ENCODE measurements at places on chromosomes 11 and 22. TPM values are rescaled to one million over a fixed set of nuclear protein-coding genes. Genes with fewer than 3 reads are reported as not detected.

GRCh38 chr11:42770444-42771065, 541.2 kb upstream of the API5 start:
- no peak for DNase-seq

DNA sequence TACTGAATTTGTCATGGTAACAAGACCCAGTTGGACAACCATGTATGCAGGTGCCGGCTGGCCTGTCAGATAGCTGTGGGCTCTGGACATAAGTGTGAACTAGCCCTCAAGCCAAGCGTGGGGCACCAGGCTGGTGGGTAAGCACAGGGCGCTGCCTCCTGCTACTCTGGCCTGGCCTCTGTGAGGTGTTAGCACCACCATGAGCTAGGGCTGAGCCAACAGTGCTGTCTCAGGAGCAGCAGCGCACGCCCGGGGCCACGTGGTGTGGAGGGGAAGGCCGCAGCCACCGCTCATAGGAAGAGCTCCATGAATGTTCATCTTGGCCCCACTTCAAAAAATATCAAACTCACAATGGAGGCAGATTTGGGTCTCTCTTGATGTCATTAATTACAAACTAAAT, 35.3 kb upstream of the GNB1L start:
- DNase-seq: no peak

GRCh38 chr11:8962841-8963240, 1.4 kb downstream of the TMEM9B start:
- no peak for DNase-seq

DNA sequence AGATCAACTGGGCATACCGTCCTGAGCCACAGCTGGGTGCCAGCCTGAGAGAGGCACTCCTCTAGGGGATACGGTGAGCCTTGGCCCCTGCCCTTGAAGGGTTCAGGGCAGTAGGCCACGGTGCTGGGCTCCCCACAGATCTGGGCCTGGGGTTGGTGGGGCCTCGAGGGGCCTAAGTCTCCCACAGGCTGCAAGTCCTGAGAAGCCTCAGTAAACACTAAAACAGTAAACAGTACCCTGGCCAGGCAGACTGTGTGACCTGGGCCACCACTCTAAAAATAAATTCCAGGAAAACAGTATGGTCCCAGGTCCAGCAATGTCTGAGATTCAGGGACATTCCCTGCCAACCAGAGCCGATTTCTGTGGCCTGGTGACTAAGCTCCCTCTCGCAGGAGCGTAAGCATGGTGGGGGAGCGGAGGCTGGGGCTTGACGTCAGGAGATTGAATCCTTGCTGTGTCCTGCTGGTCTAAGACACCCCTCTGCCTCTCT, 2.3 kb upstream of the RHOD start:
- no peak for DNase-seq

DNA sequence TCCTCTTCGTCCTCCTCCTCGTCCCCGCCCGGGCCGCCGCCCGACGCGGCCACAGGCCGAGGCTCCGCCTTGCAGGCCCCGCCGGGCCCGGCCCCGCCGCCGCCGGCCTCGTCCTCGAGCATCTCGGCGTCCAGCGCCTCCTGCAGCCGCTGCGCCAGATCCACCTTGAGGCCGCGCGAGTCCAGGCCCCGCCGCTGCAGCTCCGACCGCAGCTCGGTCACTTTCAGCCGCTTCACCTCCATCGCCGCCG, 417 bp downstream of the HNRNPUL2 start:
- no peak for DNase-seq

DNA sequence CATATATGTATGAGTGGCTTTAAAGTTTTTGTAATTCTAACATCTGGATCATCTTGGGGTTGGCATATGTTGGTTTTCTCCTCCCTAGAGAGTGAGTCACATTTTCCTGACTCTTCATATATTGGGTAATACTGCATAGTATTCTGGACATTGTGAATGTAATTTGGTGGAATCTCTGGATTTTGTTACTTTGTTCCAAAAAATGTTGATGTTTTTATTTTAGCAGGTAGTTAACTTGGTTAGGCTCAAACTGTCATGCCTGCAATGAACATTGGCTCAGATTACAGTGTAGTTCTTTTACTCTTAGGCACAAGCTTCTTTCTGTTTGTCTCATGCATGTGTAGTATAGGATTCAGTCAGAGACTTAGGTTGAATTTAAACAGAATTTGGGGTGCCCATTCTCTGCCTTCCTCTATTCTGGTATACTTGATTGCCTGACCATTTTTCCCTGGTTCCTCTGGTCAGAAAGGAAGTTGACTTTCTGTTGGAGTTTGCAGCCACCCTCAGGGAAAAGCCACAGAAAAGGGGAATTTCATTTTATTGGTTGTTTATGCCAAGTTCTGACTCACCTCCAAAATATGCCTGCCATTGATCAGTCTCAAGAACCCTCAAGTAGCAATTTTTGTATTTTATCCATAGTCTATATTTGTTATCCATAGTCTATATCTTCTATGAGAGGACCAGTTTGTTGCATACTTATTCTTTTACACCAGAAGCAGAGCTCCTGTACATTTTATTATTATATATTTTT, 151.7 kb downstream of the UVRAG start:
- no peak for DNase-seq

GRCh38 chr22:31099841-31100761, 7.3 kb downstream of the SELENOM start:
- DNase-seq: no peak

GRCh38 chr11:20000351-20001134, 159.7 kb downstream of the DBX1 start:
- no peak for DNase-seq

DNA sequence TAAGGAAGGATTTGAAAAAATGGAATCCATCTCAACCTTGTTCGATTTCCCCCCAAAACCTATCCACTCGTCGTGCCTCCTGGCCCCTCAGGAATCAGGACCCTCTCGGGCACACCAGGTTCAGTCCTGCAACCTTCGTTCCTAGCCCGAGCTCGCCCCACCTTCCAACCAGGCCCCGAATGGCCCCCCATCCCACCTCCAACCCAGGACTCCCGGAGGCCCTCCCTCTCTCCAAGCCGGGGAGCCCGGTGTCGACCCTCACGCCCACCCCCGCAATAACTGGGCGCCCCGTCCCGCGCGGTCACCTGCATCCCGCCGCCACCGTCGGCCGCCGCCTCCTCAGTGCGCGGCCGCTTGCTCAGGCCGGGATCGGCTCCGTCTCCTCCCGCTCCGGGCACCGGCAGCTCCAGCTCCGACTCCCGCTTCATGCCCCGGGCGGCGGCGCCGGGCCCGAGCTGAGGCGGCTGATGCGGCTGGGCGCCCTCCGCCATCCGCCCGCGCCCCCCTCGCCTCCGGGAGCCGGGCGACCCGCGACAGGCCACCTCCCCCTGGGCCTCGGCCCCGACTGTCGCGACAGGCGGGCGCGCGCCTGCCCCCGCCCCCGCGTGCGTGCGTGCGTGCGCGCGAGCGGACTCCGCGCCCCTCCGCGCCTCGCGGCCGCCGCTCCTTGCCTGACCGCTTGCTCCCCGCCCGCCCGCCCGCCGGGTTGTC, 534 bp downstream of the RBFOX2 start:
- DNase-seq: no peak

DNA sequence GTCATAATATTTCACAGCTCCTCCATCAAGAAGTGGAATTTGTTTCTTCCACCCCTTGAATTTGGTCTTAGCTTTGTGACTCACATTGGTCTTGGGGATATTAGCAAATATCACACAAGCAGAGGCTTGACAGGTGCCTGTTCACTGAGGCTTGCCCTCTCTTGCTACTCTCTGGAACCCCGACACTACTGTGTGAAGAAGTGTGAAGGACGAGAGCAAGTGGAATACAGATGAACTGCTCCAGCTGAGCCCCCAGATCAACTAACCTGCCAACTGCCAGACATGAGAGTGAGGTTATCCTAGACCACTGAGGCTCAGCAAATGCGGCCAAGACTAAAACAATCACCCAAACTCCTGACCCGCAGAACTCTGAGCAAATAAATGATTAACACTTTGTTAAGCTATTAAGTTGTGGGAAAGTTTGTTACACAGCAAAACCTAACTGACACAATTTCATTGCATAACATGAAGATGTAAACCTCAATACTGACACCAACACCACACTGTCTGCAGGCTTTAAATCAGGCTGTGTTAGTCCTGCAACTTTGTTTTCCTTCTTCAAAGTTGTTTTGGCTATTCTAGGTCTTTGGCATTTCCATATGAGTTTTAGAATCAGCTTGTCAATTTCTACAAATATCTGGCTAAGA, 142.5 kb downstream of the APOL5 start:
- no peak for DNase-seq

DNA sequence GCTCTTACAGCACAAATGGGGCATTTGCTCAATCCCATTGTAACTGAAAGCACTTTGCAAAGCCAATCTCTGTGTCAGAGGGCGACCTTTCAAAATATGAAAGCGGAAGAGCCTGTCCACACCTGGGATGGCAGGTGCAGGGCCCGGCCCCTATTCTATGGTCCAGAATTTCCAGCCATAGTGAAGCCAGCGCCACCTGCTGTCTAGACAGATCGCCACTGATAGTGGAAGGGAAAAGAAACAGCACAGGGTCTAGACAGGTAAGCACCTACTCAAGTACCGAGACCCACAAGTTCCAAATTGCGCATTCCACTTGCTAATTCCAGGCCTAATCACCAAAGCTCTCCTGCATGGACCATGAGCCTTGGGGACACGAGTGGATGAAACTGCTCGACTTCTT, 141.4 kb downstream of the NTM start:
- DNase-seq: peak; percentile 52

- no peak for DNase-seq
Observed at GRCh38 chr11:46913484-46913883, 4.9 kb downstream of the LRP4 start.

DNA sequence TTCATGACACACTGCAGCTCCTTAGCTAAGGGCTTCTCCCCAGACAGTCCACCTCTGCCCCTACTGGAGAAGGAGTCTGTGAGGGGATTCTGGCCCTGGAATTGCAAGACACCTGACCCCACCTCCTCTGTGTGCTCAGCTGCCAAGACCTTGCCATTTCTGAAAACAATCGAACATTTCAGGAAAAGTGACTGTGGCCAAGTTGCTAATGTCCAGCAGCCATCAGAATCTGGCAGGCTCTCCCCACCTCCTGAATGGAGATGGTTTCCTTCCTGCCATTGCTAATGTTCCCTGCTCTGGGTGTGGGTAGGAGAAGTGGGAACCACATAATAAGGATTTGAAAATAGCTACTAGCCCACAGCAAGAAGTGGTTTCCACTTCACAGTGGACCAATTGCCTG, 127.2 kb upstream of the ALX4 start:
- DNase-seq: no peak

- no peak for DNase-seq
Observed at GRCh38 chr11:38143852-38144251, 1545.8 kb upstream of the RAG2 start.

DNA sequence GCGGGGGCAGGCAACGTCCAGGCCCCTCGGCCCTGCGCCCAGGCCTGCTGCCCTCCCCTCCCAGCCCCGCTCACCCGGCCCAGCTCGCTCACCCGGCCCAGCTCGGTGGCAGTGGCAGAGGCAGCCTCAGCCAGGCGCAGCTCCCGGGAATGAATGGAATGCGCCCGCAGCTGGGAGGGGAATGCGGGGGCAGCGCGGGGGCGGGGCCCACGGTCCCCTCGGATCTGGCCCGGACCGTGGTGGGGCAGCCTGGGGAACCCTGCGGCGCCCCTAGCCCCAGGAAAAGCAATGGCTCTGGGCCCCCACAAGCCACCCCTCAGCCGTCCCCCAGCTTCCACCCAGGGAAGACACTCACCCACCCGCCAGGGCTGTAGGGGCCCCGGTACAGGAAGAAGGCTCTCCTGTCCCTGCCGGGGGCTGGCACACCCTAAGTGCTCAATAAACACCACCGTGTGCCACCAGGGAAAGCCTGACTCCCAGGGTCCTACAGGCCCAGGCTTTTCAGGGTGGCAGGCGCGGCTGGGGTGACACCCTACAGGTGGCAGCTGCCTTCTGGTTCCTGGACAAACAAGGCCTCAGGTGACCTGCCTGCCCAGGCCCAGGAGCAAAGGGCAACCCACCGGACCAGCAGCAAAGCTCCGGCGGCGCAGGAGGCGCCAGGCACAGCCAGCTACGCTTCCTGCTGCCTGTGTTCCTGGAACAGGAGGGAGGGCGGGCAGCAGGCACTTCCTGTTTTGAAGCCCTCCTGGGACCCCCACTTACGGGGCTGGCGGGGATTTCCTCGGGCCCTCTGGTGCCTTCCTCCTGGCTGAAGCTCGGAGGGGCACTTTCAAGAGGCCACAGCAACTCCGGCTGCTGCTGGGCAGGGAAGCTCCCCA, 13.8 kb downstream of the PLXNB2 start:
- DNase-seq: peak; percentile 81

DNA sequence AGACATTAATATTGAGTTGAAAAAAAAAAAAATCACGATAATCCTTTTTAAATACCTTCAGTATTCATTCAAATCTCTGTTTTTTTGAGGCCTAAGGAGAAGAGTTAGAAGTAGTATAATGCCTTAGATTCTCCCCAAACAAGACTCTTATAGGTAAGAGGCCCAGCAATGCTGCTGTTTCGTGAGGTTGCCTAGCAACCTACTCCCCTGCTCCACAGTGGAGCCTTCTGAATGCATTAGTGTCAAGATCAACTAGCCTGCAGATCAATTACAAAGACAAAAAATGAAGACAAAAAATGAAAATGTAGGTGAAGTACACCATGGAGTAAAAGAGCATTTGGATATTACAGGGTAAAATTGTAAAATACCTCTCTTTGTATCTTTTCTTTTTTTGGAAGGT, 229.8 kb upstream of the LUZP2 start:
- no peak for DNase-seq

DNA sequence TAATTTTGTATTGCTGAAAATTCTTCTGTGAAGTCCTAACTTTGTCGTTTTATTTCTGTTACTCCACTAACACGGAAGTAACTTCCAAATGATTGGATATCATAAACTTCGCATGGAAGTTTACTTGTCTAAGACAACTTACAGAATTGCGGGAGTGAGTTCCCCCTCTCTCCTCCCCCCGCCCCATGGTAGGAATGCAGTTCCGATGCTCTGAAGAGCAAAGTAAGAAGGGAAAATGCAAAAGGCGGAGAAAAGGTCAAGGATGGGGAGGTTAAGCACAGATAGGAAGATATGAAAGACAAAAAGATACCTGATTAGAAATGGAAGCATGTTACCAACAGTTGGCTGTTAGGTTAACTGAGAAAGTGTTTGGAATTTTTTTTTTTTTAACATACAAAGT, 1.3 kb downstream of the EIF3M start:
- DNase-seq: no peak

- DNase-seq: no peak
Observed at GRCh38 chr11:103631841-103632240, 404.6 kb upstream of the DDI1 start.

HORMAD2 gene
- not detected for total RNA-seq

CASP5 gene
- not detected for total RNA-seq

TRIM51 gene
- total RNA-seq: not detected

OR5P2 gene
- 5.6 TPM for total RNA-seq

SCGB1C1 gene
- not detected for total RNA-seq
